NCI-H69 (cell line): ENCODE measurements at places on chromosomes 5 and 9.

GRCh38 chr9:122080986-122081385 is 12.1 kb downstream of the TTLL11 start:
- no peak for DNase-seq

GRCh38 chr9:5388026-5388819 is 48.5 kb upstream of the RLN1 start:
- DNase-seq, result no peak

DNA sequence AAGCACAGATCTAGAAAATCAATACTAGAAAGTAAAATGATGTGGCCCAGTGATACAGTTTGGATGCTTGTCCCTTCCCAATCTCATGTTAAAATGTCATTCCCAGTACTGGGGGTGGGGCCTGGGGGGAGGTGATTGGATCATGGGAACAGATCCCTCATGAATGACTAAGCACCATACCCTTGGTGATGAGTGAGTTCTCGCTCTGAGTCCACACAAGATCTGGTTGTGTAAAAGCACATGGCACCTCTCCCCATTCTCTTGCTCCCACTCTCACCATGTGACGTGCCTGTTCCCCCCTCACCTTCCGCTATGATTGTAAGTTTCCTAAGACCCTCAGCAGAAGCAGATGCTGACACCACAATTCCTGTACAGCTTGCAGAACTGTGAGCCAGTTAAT is 234.2 kb upstream of the CDH6 start:
- no peak for DNase-seq

GRCh38 chr5:32044434-32044833 is 129.7 kb downstream of the GOLPH3 start:
- no peak for DNase-seq

GRCh38 chr9:114995681-114996221 is 65.4 kb upstream of the TNFSF8 start:
- no peak for DNase-seq

- DNase-seq, result no peak
These were observed 598 bp upstream of the TMED7 start for GRCh38 chr5:115626445-115626823.

- peak; percentile 51 for DNase-seq
These were observed 752 bp downstream of the CCNJL start for GRCh38 chr5:160311491-160312133.

DNA sequence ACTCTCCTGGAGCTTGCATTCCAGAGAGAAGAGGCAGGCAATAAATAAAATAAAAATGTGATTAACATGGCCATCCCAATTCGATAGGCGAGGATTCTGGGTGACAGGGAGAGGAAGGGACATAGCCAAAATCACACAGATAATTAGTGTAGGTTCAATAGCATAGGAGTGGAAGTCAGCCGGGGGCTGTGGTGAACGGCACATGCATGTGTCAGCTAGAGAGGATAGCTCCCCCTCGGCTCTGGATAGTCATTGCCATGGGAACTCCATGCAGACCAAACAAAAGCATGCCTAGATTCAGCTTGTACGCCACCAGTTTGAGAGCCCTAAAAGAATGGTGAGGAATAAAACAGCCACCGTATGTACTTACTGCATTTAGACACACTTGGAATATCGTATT is 223.5 kb downstream of the GRIA1 start:
- DNase-seq, result no peak

GRCh38 chr5:174560861-174561260 is 163.5 kb upstream of the MSX2 start:
- DNase-seq, result no peak

DNA sequence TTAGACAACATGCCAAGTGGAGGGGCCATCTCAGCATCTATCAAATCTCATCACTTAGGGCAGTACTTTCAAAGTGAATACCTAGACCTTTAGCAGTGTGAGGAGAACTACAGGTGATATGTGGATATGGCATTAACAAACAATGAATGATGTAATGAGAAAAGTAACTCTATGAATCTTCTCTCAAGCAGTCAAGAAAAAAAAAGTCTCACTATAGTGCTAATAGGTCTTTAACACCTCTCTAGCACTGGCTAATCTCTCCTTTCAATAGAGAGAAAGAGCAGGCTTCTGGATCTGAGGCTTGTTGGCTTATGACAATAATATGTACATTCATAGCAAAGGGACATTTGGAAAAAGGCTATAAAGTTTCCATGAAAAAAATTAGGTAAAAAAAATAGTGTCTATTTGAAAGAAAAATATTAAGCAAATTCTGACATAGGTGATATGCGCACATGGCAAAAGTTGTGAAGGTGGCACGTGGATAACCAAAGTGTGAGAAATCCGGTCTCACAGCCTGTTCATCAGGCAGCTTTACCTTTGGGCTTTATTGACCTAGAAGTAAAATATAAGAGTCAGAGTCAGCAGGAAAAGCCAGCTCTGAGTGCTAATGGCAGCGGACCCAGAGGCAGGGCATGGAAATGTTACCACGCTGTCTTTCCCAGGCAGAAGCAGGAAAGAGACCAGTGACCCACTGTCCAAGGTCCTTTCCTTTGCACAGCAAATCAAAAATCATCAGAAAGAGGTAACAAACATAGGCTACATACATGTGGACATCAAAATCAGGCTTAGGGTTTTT is 203.4 kb downstream of the EFNA5 start:
- DNase-seq, result peak; percentile 47

DNA sequence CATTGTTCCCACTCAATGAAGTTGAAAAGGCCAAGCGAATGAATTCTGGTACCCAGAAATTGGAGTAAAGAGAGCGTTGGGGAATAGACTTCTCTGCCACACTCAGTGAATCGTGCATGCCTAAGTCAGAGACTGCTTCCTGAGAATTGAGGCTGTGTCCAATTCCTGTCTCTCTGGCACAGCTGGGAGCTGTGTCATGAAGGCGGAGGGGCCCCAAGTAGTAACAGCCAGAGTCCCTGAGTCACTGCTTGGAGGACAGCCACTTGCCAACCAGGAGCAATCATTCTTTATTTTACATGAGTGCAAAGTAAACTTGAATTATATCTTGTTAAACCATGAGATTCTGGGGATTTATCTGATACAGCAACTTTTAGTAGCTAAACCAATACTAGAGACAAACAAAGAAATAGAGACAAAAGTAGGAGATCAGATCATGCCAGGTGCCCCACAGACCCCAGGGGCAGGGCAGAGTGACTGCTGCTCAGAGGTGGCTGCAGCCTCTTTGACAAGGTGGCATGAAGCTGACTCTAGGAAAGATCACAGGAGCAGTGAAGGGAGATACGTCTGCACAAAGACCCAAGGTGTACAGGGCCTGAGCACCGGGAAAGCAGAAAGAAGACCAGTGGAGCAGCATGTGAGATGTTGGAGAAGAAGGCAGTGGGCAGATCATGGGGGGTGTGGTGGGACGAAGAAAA is 246.0 kb downstream of the GADD45G start:
- peak; percentile 49 for DNase-seq

DNA sequence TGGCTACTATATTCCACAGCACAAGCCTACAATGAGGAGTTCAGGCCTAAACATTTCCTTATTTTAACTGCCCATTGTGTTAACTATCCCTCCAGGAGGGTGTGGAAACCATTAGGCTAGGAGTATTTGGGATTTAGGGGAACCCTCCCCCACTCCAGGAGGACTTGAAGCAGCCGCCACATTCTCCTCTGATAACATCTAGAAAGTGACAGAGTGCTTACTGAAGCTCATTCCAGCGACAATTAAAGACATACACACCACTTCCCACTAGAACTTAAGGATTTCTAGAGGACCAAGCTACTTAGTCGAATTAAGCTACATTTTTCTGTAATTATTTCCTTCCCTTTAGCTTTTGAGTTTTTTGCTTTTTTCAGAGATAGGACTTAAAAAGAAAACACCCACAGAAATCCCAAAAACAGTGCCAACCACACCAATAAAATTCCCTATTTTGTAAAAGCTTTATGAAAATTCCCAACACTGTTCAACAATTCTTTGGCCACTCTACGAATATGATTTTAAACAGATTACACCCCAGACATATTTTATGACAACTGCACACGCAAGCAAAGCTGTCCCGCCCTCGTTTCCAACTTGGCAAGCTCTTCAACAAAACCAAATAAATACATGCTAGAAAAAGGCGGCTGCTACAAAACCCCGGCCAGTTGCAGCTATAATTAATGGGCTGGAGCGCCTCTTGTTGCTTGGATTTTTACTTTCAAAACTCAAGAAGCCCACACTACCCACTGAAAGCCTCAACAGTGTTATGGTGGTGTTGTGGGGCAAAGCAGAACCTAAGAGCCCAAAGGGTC is 4.5 kb downstream of the ROR2 start:
- peak; percentile 53 for DNase-seq

DNA sequence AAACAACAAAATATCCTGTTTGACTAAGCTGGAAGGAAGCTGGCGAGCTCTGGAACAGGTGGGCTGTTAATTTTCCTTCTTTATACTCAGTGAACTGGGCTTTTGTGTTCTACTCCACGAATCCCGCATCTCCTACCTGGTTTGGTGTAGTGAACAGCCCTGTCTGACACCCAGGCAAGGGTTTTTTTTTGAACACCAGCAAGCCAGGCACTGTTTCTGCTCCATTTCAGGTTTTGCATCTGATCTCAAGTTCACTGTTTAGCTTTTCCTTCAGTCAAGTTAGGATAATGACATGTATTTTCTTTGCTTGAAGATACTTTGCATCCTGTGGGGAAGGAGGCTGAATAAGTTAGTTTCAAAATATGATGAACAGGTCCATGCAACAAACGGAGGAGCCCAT is 204.5 kb downstream of the SEMA6A start:
- DNase-seq, result peak; percentile 76

DNA sequence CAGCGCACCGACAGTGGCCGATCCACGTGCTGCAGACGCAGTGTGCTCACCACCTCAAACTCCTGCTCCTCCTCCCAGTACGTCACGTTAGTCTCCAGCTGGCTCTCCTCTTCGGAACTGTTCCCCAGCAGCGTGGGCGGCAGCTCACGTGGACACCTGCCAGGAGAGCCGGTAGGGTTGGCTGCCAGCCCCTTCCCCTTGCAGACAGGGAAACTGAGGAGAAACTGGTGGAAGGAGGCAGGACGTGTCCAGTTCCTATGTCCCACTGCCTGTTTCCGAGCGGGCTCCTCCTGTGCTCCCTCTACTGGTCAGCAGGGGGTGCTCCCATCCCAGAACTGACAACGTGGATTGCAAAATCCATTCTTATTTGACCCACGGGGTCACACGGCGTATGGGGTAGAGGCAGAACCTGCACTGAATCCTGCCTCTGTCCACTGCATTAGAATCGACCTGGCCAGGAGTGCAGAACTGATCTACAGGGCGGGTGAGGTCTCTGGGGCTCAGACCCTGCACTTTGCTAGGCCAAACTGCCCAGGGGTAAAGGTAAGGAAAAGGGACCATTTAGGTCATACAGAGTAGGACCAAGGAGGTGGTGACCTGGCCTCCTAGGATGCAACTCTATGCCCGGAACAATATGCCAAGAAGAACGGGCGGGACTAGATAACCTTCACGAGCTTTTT is 25.7 kb downstream of the PDGFRB start:
- DNase-seq, result peak; percentile 63

GRCh38 chr9:116323012-116323411 is 169.4 kb downstream of the PAPPA start:
- peak; percentile 52 for DNase-seq

GRCh38 chr9:122797316-122798063 is 2.4 kb upstream of the OR1K1 start:
- no peak for DNase-seq

- no peak for DNase-seq
These were observed 187.4 kb upstream of the GHR start for GRCh38 chr5:42235837-42236236.

- DNase-seq, result peak; percentile 76
These were observed 203.8 kb upstream of the RAI14 start for GRCh38 chr5:34452170-34452828.

- peak; percentile 40 for DNase-seq
These were observed 68.7 kb upstream of the ZNF618 start for GRCh38 chr9:113807173-113808061.

- DNase-seq, result no peak
These were observed 340.2 kb downstream of the NDUFS4 start for GRCh38 chr5:53900677-53901076.

- peak; percentile 16 for DNase-seq
These were observed 2128.3 kb upstream of the C9orf72 start for GRCh38 chr9:29701559-29701958.

DNA sequence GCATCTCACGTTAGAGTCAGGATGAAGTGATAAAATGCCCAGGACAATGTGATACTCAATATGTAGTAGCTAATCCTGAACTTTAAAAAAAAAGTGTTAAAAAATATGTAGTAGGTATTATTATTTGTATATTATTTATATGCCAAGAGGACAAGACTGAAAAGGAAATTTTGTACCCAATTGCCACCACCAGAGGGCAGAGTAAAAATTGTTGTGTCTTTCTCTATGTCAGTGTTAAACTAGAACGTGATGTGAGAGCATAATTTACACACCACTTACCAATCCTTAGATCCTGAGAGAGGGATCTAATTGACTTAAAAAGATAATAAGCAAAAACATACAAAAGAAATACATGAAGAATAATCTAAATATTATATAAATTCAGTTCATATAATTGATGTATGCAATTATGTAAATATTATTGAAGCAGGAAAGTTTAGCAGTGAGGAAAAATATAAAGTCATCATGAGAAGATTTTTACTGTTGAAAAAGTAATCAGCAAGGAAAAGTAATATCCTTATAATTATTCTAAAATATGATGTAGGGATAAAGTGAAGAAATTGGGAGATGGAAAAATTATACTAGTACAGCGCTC is 288.9 kb downstream of the RAB3C start:
- DNase-seq, result peak; percentile 75

DNA sequence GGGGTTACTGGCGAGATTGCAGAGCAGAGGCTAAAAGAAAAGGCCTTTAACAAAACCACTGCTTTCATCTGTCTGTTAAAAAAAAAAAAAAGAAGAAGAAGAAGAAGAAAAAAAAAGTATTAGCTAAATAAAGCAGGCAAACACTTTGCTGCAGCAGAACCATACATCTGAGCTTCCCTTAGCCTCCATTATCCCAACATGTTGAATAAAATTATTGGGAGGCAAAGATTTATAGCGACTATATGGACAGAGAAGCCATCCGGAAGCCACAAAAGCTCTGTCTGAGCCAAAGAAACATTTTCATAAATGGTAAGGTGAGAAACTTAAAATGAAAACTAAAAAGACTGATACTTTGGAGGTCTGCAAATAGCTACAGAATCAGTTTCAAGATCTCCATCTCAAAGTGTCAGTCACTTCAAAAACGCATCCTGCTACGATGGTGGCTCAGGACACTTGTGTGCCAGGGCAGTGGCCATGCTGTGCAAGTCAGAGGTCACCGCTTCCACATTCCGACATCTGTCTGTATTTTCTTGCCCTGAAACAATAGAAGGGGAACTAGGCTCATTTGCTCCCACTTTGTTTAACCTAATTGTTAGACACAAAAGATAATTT is 9.6 kb downstream of the EFNA5 start:
- DNase-seq, result peak; percentile 66
